Stimulated activated CD4-positive, alpha-beta T cell treated with anti-CD3 and anti-CD28 coated beads, Interleukin-4, amount 100 ng/mL, for 4 hours (primary cell): ENCODE measurements at places on chromosomes 4 and X.

- DNase-seq, result no peak
Observed at GRCh38 chrX:115499112-115499805, 61.7 kb upstream of the PLS3 start.

DNA sequence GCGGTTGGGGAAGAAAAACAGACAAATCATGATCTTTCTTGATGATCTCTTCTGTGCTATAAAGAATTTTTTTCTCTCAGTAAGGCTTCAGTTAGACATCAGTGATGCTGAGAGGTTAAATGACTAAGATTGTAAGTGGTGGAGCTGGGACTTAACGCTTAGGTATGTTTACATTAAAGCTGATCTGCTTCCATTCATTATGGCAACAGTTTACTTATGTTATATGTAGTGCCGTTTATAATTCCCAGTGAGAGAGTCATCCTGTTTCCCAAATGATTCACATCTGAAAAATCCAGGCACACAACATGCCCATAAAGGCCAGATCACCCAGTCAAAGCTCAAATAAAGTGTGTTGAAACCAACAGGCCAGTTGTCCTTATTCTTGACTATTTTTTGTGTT is 50.1 kb downstream of the CENPVL3 start:
- no peak for DNase-seq

DNA sequence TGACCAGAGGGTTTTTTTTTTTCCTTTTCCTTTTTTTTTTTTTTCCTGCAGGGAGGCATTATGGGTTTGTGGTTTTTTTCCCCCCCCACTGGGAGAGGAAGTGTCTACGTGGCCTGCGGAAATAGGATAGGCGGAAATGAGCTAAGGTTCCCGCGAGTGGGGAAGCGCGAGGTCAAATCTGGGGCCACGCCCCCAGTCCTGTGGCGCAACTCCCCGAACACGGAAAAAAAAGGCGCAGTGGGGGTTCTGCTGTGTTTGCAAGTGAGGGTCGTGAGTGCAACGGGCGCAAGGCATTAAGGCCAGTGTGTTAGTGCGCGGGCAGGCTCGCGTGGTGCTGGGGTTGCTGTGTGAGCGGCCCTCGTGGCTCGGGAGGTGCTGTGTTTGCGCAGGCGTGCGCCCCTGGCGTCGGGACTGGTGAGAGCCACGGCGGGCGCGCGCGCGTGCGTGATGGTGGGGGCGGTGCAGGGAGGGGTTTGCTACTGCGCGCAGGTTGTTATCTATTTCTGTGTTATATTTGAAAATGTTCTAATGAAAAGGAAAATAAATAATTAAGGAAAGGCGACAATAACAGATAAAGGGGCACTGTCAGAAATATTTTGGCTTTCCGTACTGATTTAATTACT is 685 bp upstream of the MORF4L2 start:
- DNase-seq, result peak; percentile 82

GRCh38 chr4:137922721-137923120 is 319.4 kb downstream of the SLC7A11 start:
- no peak for DNase-seq

DNA sequence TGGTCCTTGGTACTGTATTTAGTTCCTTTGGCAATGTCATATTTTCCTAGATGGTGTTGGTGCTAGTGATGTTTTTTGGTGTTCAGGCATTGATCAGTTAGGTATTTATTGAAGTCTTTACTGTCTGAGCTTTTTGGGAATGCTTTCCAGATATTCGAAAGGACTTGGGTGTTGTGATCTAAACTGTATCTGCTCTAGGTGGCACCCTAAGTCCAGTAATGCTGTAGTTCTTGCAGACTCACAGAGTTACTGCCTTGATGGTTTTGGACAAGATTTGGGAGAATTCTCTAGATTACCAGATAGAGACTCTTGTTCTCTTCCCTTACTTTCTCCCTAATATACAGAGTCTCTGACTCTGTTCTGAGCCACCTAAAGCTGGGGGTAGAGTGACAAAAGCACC is 513.6 kb upstream of the PITX2 start:
- no peak for DNase-seq

DNA sequence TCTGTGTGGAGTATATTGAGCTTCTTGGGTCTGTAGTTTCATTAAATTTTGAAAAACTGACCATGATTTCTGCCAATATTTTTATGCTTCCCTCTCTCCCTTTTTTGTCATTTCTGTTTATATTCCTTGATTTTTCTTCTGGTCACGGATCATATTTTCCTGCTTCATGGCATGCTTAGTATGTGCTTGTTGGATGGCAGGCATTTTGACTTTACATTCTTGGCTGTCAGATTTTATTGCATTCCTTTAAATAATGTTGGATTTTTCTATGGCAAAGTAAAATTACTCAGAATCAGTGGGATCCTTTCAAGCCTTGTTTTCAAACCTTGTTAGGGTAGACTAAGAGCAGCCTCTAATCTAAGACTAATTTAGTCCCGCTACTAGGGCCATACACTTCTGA is 531.8 kb downstream of the IL15 start:
- DNase-seq, result no peak
